ENCODE measurements at places on chromosomes 1 and 21.

GRCh38 chr1:229334716-229335115 is 8.1 kb downstream of the CCSAP start:
- DNase-seq: no peak

GRCh38 chr1:10511494-10511885 is 36.7 kb downstream of the PEX14 start:
- DNase-seq: no peak

- DNase-seq: no peak
These were observed 8.5 kb downstream of the CHD5 start for GRCh38 chr1:6171548-6172124.

DNA sequence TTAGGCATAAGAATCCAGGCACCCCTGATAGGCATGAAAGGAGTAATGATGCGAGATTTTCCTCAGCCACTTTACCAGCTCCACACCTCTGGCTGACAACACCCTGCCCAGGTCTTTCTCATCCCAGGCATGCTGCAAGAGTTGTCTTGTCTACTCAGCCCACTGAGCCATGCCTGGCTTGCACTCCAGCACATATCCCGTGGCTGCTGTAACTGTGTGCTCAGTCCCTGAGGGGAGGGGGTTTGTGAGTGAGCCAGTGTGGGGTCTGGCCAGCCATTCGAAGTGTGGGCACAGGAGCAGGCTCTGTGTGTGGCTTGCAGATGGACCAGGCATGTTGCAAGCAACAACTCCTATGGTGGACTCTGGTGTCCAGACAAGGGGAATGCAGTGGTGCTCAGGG is 529.6 kb downstream of the ADGRL2 start:
- DNase-seq: no peak

GRCh38 chr1:7111853-7112252 is 326.6 kb downstream of the CAMTA1 start:
- DNase-seq: no peak

DNA sequence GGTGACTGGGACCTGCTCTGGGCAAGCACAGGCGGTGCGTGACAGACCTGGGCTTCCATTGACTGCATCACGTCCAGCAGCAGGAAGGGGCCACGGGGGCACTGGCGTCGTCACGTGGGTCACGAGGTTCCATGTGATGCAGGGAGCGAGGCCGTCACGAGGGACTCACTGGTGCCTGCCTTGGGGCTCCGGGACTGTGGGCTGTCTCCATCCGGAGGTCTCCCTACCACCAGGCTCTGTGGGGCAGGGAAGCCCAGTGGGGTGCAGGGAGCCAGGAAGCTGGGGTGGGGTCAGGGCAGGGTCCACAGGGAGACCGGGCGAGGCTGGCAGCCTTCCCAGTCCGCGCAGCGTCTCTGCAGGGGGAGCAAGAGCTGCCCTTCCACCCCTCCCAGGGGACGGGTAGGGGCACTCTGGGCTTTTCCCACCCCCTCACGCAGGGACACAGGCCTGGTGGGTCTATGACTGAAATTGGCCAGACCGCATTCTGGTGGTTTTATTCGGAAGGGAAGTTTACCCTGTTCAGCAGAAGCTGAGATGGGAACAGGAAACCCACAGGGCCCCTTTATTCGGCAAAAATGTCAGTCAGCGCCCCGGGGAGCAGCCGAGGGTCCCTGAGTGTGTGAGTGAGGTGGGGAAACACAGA is 416 bp upstream of the TNFRSF14 start:
- DNase-seq: peak; percentile 89

GRCh38 chr1:182426442-182427430 is 23.2 kb upstream of the RGSL1 start:
- DNase-seq: no peak

DNA sequence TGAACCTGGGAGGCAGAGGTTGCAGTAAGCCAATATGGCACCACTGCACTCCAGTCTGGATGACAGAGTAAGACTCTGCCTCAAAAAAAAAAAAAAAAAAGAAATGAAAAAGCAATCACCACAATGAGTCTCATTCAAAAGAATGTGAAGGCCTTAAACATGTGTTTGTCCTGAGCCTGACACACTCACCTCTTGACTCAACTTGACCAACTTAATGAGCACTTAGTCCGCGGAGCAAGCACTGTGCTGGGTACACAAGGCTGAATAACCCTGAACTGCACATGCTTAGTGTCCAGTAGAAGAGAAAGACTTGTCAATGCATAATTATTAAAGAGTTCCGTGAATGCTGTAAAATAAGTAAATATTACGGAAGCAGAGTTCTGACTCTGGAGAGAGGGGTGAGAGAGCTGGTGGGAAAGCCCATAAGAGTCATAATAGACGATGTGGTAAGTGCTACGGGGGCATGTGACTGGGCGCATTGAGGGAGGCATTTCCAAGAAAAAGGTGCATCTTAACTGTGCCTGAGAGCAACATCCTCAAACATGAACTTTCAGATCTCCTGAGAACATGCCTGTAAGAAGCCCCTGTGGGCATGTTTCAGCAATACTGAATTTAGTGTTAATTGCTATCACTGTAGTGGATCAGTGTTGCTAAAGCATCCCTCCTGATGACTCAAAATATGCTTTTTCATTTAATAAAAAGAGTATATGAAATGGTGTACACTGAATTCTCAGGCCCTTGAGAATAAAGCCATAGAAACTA is 27.2 kb downstream of the MCOLN2 start:
- peak; percentile 61 for DNase-seq

DNA sequence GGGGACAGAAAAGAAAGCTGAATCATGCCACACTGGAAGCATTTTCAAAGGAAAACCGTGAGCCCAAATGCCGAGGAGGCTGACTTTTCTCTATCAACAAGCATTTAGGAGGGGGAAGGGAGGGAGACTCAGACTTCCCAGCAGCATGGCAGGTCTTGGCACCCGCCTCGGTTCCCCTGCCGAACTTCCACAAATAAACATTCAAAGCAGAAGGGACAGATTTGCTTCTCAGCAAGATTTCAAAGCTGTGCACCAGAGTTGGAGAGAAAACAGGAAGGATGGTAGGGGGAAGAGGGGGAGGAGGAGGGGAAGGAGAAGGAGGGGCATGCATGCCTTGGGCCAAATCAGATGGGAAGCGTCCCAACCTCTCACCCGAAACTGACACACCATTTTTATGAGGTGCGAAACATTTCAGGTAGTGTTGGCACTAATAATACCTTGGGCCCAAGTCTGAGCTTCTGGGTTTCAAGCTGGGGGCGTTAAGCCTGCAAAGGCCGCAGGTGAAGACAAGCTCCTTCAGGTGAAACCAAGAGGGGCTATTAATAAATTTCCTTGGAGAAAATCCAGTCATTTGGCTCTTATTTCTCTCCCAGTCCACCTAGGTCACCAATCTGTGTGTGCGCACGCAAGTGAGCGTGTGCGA is 26.4 kb downstream of the ABCA4 start:
- no peak for DNase-seq
